Lung microvascular endothelial cell (primary cell): ENCODE measurements at places on chromosomes 2 and 18. TPM values are rescaled to one million over a fixed set of nuclear protein-coding genes. Genes with fewer than 3 reads are reported as not detected.

- DNase-seq = no peak
These were observed 40.1 kb upstream of the GPD2 start for GRCh38 chr2:156396126-156396525.

The VRK2 gene
- total RNA-seq = 17.7 and 20.9 TPM in 2 replicates

- no peak for DNase-seq
These were observed 43.8 kb downstream of the SOCS6 start for GRCh38 chr18:70332694-70333093.

DNA sequence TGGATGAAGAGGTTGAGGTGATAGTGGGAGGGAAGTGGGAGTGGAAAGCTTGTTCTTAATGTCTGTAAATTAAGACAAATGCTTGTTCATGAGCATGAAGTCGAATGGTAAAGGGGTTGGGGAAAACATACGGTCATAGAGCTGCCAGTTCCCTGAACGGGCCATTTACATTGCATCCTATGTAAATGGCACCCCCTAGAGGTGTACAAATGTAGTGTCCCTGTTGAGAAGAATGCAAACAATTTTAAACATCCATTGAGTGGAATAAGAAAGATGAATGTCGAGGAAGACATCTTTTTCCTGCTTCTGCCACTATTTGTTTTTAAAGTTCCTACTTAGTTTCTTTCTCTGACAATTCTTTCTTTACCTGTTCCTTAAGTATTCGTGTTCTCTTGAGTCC, 155.7 kb downstream of the RDH14 start:
- DNase-seq = no peak

DNA sequence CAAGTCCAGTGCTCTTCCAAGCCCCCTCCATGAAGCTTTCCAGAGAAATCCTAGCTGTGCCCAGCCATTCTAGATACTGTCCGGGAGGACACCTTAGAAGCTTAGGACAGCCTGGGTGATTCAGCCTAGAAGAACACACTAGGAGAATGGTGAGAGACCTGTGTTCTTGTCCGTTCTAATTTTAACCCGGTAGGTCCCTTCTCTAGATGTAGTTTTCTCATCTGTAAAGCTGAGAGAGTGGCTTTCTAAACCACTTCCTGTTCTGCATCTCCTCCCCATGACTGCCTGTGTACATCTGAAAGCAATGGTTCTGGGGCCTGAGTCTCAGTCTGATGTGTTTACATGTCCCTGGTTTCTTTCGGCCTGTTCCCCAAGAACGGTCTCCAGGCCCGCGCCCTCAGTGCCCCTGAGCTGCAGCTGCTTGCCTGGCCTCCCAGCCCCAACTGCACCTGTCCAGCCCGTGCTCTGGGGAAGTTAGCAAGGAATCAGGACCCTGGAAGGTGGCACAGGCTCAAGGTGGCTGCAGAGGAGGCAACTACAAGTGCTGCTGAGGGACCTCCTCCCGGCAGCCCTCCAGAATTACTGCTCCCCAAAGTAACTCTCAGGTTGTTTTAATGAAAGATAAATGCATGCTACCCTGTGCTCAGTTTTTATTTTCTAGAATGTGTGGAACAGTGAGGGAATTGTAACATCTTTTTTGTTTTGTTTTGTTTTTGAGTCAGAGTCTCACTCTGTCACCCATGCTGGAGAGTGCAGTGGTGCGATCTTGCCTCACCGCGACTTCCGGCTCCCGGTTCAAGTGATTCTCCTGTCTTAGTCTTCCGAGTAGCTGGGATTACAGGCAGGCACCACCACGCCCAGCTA, 105.9 kb downstream of the LBH start:
- DNase-seq = no peak

DNA sequence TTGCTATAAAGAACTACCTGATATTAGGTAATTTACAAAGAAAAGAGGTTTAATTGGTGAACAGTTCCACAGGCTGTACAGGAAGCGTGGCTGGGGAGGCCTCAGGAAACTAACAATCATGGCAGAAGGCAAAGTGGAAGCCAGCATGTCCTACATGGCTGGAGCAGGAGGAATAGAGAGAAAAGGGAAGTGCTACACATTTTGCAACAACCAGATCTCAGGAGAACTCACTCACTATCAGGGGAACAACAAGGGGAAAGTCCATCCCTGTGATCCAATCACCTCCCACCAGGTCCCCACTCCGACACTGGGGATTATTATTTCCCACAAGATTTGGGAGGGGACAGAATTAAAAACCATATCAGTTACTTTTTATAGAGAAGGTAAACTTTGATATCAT, 273.5 kb upstream of the MMADHC start:
- no peak for DNase-seq

- peak; percentile 43 for DNase-seq
These were observed 640 bp downstream of the ROCK2 start for GRCh38 chr2:11343650-11344341.

GRCh38 chr2:145736871-145737270, 1217.0 kb upstream of the ZEB2 start:
- DNase-seq = no peak

DNA sequence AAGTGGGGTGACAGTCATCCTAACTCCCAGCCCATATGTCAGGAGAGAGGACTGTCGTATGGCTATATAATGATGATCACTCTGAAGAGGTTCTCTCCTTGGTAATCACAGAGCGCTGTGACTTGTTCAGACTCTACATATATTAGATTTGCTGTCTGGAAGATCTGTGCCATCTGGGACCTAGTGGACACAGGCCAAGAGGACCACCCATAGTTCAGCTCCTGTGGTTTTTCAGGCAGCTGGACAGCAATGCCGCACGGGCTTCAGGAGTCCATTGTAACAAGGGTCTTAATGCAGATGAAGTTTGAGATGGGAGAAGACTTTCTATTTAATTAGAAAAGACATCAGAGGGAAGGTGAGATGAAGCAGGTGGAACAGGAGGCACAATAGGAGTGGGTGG, 40.1 kb upstream of the EPHA4 start:
- DNase-seq = no peak

The FSIP2 gene
- under 0.01 TPM in 2 replicates for total RNA-seq

- no peak for DNase-seq
These were observed 360.9 kb downstream of the TDRD15 start for GRCh38 chr2:21484643-21485042.
